ENCODE measurements at places on chromosomes 3 and 15.

- DNase-seq, result no peak
These were observed 338.6 kb downstream of the NSUN3 start for GRCh38 chr3:94401466-94401865.

DNA sequence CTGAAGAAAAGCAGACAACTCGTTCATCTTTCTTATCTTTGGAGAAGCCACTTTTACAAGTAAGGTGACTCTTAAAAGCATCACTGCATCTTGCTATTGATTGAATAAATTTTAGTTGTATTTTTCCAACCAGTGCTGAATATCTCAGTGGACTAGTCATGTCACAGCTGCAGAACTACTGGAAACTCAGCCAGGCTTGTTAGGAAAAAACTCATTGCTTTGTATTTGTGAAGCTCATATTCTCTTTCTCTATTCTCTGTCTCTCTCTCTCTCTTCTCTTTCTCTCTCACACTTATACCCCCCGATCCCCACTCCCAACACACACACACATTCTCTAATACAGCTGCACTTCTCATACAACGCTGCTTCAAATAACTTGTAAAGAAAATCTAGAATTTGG is 104.3 kb downstream of the WDR76 start:
- no peak for DNase-seq

- no peak for DNase-seq
These were observed 37.3 kb upstream of the POU1F1 start for GRCh38 chr3:87313641-87314040.

DNA sequence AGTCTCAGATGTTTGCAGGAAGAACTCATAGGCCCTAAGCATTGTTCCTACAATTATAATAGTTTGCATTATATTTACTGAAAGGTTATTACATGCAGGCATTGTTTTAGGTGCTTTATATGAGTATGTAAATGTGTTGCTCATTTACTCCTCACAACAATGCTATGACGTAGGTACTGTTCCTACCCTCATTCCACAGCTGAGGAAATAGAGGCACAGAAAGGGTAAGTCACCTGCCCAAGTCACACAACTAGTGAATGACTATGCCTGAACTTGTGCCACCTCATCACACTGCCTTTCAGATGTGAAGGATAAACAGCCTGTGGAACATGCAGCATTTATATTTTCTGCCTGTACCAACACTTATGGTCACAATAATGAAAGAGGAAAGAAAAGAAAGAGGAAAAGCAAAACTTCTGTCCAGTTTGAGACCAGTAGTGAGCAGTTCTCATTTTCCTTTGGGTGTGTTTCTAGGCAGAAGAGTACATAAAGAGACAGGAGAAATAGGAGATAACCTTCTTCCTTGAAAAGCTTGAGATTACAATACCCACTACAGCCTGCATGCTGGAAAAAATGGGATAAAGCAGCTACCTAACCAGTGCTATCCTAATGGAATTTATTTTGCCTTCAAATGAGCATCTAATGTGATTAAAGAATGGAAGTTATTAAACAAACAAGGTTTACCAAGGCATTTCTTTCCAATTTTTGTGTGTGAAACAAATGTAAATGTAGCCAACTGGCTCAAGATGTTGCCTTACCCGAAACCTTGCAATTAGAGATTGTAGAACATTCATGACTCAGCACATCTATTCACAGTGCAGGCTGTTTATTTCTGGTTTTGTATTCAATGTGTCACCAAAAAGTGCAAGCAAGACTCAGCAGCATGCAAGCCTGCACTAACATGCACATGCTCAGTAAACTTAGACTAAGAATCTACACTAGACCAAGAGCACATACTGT is 20.5 kb upstream of the ENTPD3 start:
- no peak for DNase-seq

DNA sequence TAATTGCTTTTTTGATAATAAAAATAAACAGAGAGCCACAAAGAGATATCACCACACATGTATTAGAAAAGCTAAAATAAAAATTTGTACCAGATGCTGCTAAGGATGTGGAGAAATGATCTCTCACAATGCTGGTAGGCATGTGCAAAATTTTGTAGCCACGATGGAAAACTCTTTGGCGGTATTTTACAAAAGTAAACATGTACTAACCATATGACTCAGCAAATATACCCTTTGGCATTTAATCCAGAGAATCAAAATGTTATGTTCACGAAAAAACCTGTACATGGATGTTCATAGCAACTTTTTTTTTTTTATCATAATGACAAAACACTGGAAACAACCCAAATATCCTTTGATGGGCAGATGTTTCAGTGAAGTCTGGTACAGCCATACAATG is 261.2 kb downstream of the LPP start:
- DNase-seq, result no peak

DNA sequence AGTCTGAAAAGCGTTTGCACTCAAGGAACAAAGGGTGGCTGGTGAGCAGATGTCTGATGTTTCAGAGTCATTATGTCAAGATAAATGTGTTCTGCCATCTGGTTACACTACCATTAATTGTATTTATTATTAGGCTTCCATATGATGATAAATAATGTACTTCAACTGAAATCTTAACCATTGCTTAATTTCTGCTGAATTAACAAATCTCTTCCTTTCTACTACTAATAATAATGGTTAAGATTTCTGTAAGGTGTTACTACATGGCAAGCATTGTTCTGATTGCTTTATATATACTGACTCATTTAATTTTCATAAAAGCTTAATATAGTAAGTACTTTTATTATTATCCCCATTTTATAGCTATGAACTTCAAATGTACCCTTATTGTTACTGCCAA is 68.4 kb upstream of the GALNT15 start:
- no peak for DNase-seq

- DNase-seq, result no peak
These were observed 49.2 kb downstream of the HDGFL3 start for GRCh38 chr15:83158393-83158792.

DNA sequence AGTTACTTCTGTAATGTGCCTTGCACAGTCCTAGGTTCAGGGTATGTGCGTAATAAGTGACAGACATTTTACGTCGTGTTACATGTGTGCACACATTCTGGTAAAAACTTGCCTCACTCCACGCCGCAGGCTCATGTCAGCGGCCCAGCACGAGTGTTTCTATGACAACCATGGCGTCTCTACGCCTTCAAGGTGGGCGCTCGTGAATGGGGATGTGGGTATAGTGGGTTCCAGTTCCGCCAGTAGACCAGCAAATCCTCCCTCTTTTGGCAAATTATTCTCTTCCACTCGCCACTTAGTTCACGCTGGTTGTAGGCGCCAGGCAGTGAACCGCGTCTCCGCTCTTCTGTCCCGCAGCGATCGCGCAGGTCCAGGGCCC is 40.3 kb downstream of the CHST14 start:
- no peak for DNase-seq

DNA sequence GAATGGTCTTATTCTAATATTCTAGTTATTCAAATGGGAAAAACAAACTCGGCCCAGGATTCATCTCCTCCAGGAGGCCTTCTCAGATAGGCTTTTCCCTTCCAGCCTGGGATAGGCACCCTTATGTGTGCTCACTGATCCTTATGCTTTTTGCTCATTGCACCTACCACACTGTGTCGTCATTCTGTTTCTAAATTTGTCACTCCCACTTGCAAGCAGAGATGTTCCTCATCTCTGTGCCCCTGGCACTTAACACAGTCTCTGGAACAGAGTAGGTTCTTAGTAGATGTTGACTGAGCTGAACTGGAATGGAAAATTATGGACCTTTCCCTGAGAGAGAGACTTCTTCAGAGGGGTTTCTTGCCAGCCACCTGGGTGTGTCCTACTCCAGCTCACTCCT is 18.7 kb upstream of the SPG11 start:
- no peak for DNase-seq

DNA sequence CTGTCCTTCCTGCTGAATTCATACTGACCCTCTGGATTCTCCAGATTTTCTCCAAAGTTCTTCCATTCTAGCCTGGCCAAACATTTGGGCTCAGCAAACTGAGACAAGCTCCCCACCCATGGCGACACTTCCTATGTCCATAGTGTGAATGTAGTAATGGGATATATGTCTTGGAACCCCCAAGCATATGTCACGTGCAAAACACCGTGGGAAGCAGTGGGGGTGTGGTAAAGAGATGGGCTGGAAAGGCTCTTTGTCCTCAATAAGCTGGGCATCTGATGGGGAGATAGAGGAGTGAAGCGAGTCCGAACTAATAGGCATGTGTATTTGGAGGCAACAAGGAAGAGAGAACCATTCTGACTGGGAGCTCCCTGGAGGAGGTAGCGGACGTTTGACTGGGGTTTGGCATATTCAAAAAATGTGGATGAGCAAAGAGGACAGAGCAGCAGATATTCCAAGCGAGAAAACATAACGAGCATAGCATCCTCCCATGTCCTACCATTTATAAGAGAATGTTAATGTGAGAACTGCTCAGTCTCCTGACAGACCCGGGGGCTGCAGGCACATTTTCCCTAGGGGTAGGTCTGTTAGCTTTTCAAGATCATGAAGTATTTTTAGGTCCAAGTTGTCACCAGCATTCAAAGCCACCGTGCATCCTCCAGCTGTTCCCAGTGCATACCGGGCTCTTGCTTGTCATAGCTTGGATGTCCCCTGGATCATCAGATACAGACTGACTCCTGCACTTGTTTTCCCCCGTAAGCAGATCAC is 25.6 kb downstream of the TPM1 start:
- no peak for DNase-seq

DNA sequence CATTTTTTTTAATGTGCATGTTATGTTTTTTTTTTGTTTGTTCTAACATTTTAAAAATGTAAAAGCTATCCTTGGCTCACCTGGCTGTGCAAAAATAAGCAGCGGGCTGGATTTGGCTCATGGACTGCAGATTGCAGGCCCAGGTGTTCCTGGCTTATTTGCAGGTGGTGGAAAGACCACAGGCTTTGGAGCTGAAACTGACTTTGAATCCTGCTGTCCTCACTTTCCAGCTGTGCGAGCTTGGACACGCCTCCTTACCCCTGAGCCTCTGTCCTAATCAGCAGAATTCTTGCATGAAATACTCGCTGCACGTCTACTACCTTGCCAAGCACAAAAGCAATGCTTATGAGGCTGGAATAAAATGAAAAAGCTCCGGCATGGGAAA is 188.7 kb upstream of the TPM1 start:
- no peak for DNase-seq

DNA sequence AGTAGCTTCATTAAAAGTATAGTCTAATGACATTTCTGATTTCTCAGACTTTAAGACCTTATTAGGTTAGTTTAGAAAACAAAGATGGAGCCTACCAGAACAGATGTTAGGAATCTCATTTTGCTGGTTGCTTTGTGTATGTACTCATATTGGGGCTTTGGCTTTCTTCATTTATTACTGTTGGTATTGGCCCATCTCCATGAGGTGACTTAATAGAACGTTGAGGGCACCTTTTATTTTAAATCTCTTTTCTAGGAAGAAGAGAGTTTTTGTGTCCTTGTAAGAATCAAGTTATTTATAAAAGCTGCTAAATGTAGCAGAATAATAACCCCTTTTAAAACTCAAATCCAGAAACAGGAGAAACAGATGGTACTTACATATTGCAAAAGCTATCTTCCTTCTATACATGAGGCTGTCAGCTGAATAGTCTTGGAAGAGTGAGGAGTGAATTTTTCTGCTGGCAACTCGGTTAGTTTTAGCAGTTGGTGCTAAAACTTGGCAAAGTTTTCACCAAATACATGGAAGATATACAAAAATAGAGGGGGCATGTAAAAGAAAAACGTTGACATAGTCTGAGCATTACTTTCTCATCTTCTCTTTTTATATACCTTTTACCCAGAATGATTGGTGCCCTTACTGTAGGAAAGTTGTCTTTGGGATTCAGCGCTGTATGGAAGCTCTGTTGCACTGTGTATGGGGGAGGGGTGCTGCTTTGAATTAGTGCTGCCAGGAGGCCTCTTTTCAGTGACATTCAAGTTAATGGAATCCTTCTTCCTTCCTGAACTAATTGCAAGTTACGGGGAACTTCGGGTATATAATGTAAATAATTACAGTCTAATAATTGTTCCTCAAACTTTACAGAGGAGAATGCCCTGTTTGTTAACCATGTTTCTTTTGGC is 35.8 kb downstream of the CTNNB1 start:
- DNase-seq, result no peak

DNA sequence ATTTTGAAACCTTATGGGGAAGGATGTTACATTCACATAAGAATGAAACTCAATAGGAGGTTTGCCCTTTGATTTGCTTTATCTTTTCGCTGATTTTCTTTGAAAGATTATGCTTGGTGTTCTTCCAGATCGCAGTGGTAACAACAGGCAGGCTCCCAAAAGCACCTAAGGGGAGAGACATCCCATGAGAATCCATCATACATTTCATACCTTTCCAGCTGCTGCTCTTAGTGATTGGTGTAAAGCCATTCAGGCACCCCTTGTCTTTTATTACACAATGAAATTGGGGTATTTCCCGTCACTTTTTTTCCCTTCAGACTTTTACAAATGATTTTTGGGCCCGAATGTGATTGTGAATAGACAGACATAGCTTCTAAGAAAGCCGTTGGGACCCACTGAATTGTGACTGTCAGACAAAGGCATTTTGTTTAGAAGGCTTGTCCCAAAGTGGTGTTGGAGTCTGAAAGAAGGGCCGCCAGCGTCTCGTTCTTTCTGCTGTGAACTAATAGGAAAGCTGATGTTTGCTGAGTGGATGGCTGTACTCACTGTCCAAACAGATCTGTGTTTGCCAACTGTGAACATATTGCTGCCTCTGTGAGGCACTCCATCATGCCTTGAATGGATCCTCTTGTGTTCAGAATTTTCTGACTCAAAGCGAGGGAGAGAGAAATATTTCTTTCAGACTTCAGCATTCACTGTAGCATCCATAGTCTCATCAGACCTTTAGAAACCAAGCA is 164.3 kb downstream of the FNDC3B start:
- DNase-seq, result no peak
